ENCODE measurements at places on chromosomes 3 and 15.

- DNase-seq = no peak
Measured at GRCh38 chr15:76342058-76342381, 5.4 kb downstream of the ISL2 start.

GRCh38 chr3:152731511-152731910 lies 103.4 kb upstream of the P2RY1 start:
- no peak for DNase-seq

GRCh38 chr3:191376516-191377141 lies 46.3 kb upstream of the UTS2B start:
- no peak for DNase-seq

DNA sequence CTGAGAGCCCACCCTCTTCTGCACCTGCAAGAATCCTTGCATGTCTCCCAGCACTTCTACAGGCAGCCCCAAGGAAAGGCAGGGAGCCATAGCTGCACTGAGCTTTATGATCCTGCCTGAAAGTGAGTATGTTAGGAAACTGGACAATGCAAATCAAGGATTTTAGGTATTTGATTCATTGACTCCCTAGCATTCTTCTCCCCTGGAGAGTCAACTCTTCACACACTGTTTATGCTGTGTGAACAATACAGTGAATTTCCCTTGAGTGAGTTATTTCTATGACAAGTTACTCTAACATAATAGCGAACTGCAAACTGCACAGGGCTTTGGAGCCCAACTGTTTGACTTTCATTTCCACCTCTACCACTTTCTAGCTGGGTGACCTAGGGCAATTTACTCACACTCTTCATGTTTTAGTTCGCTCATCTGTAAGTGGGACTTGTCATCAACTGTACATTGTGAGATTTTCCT lies 96.0 kb upstream of the PHLDB2 start:
- no peak for DNase-seq

DNA sequence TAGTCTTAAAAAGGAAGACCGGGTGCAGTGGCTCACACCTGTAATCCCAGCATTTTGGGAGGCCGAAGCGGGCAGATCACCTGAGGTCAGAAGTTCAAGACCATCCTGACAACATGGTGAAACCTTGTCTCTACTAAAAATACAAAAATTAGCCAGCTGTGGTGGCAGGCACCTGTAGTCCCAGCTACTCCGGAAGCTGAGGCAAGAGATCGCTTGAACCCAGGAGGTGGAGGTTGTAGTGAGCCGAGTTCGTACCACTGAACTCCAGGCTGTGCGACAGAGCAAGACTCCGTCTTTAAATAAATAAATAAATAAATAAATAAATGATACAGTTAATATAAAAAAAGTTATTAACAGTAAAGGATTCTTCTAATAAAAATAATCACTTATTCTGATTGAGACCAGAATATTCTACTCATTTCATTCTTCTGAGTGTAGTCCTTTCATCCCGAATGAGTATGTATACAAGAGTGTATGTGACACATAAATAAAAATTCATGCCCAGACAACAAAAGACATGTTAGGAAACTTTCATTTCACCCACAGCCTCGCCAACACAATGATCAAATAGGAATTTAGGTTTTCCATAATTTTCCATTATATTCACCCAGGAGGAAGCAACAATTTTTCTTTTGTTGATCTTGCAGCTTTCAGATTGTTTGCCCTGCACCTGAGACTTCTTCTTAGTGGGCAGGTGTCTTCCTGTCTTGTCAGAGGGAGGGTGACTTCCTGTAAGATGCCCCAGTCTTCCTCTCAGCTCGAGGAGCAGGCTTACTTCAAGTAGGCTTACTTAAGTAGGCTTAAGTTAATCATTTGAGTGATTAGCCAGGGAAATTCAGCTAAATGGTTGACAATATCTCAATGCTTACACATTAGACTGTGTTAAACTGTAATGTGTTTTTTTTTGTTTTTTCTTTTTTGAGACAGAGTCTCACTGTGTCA lies 7.8 kb upstream of the NUP210 start:
- peak; percentile 18 for DNase-seq

Data from effector memory CD4-positive, alpha-beta T cell (primary cell).